ENCODE measurements at places on chromosomes 4 and X.

DNA sequence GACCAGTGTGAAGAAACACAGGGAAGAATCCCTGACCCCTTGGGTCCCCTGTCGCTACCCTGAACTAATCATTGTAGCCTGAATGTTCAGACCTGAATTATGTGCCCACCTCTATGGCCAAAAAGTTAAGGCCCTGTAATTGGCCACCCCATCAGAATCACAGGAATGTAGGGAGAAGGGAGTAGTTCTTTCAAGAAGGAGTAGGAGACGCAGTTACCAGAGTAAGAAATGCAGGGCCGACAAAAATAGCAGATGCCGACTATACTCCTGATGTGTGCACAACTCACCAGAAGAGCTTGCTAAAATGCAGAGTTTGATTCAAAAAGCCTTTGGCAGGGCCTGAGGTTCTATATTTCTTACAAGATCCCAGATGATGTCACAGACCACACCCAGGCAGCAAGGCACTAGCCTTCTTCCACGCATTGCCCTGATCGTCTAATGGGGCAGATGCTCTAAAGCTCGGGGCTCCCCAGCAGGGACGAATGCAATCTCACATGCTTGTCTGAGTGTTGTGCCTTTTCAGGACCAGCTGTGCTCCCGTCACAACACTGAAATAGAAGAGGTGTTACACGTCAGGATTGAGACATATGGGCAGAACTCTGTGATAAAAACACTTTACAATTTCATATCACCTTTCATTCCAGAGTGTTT, 161.0 kb upstream of the FAM241A start:
- no peak for DNase-seq

DNA sequence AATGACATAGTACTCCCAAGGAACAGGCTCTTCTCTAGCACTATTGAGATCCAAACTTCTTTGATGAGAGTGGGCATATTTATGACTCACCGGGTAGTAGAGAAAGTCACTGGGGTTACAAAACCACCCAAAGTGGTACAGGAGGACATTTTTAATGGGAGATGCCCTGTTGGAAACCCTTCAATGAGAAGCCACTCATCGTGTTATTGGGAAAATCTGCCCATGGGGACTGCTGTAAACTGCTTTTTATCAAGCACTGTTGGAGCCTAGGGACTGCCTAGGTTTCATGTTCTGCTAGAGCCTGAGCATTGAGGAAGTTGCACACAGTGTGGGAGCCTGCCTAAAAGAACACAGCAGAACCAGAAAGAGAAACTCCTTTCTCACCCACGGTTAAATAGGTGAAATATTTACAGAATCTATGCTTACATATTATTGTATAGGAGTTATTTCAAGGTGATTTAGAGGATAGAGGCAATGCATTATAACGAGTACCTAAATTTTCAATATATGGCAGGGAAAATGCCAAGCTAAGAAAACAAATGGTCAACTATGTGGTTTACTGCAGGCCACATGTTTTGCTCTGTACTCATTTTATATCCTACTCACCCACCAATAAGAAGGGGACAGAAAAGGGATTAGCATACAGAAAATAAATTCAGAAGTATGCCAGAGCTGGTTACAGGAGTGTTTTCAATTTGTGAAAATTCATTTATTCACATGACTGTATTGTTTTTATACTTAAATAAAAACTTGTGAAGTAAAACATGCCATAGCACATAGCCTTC, 559.1 kb downstream of the FSTL5 start:
- no peak for DNase-seq

GRCh38 chr4:56282004-56282403, 105.3 kb downstream of the AASDH start:
- no peak for DNase-seq

DNA sequence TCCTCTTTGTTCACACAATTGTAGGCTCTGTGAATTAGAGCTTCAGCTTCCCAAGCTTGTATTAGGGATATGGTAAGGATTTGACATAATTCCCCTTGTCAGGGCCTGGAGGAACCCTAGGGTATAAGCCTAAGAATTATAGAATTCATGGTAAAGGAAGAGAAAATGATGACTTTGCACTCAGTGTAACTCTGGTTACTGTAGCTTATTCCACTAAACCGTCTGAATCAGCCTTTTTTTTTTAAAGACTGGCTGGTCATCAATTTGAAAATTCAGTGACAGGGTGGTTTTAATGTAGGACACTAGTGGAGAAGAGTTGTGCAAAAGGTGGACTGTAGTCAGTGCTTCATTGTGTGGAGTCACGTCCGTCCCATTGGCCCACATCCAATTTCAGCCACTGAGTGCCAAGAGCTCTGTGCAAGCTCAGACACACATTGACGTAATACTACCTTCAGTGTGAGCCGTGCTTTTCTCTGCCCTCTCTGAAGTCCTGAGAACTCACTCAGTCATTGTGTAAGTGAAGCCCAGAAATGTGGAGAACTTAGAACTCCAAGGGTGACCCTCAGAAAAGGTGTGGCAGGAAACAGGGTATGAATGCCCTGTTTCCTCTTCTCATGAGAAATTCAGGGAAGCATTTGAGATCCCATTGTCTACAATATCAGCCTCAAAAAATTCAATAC, 449.8 kb downstream of the C4orf33 start:
- no peak for DNase-seq

DNA sequence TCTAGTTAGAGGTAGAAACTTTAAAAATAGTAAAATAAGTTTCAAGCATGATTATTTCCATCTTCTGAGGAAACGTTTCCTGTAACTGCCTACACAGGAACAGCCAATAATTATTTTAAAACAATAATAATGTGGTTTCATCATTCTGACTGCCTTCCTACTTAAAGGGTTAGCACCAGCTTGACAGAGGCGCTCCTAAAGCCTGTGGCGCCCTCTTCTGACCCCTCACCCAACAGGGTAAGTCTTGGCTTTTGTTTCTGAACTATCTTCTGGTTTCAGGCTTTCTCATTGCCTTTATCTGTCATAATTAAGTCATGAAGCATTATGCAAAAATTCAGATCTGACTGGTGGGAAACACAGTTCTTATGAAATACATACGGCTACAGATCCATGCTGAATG, 96.7 kb downstream of the ITM2A start:
- no peak for DNase-seq

DNA sequence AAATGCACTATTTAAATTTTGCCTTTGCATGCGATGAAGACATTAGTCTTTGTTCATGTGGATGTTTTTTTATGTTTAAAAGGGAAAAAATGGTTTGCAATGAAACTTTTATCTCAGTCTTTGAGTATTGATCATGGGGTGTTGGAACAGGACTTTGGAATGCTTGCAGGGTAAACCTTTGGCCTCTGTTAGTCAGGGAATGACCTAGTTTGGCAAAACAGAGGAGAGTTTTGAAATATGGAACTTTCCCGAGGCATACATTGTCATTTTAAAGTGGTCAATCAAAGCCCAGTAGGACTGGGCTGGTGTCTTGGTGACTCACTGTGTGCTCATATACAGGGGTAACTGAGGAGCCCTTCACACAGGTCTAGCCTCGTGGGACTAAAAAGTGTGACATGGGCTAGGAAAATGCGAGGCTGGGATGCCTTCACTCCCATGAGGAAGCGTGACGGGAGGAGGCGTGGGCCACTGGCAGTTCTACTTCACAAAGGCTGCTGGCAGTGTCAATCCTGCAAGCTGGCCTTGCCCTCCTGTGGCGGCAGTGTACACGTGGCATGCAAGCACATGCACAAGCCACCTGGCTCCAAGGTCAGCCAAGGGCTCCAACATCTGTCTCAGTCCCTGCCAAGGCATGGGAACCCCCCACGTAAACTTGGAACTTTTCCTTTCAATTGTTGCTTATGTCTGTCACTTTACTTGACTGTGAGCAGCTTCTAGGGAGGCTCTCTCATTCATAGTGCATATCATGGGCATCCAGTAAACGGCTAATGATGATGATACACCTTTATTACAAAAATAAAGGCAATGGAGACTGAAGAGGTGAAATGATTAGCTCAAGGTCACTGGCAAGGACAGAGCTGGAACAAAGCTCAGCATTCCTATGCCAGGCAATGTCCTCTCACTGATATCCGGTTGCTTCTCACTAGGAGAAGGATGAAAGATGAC, 5.2 kb upstream of the F11 start:
- no peak for DNase-seq

- no peak for DNase-seq
These were observed 62.8 kb upstream of the NEIL3 start for GRCh38 chr4:177246641-177247584.

- DNase-seq: no peak
These were observed 36.5 kb downstream of the TXLNG start for GRCh38 chrX:16822723-16823122.

GRCh38 chr4:82818664-82819662, 20.4 kb upstream of the SCD5 start:
- no peak for DNase-seq

DNA sequence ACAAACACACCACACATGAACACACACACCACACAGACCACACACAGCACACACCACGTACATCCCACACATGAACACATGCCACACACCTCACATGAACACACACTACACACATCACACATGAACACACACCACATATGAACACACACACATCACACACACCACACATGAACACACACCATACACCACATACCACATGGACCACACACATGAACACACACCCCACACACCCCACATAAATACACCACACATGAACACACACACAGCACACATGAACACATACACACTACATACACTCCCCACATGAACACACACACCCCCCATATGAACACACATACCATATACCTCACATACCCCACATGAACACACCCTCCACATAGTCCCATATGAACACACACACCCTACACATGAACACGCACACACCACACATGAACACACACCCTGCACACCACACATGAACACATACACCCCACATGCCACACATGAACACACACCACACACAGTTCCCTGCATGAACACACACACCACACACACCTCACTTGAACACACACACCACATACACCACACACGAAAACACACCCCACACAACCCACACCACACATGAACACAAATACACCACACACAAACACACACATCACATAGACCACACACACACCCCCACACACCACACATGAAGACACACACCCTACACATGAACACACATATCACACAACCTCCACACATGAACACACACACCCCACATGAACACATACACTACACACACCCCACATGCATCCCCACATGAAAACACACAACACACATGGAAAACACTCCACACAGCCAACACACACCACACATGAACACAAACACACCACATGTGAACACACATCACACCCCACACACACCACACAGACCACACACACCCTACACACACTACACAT, 18.3 kb downstream of the PNMA6E start:
- DNase-seq: no peak

DNA sequence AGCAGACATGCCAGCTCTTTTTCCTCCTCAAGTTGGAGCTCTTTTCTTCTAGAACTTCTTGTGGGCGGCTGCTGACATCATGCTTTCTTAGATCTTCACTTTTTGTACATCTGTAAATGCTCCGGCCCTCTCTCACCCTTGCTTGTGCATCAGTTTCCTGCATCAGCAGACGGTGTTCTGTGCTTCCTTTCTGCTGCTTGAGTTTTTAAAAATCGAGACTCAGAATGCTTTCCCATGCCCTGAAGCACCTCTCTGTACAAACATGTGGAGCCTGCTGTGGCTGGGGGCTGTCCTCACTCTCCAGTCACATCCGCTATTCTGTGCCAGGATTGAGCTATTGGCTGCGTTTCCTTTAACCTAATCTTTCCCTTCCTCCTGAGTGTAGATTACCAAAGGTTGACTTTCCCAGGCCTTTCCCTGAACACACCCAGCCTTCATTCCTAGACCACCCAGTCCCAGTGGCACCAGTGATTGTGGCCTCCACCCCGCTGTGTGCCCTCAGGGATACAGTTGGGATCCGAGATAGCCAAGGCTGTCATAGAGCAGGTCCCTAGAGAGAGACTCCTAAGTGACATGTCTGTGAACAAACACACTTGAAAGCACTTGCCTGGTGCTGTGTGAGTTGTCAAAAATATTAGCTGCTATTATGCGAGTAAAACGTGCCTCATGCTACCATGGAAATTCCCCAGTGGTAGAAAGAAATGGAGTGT, 41.9 kb downstream of the TNIP2 start:
- DNase-seq: no peak

DNA sequence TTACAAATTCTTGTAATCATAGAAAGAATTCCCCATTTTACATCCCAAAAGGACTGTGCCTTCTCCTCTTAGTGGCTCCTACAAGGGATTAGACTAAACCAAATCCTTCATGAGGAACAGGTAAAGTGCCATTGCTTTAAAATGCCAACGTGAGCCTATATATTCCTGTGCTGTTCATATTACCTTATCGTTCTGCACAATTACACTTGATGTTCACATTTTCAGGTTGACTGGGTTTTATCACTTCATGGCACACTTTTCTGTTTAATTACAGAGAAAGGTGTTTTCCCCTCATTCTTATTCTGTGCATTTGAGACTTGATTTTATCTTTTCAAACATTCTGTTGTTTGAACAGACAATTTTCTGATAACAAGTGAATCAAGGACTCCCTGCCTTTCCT, 645.6 kb upstream of the FTHL17 start:
- no peak for DNase-seq

GRCh38 chr4:31071508-31072486, 351.6 kb downstream of the PCDH7 start:
- DNase-seq: no peak

- DNase-seq: no peak
These were observed 936.2 kb upstream of the LCORL start for GRCh38 chr4:18957716-18958115.

GRCh38 chrX:39396358-39396995, 595.2 kb downstream of the MID1IP1 start:
- DNase-seq: no peak

DNA sequence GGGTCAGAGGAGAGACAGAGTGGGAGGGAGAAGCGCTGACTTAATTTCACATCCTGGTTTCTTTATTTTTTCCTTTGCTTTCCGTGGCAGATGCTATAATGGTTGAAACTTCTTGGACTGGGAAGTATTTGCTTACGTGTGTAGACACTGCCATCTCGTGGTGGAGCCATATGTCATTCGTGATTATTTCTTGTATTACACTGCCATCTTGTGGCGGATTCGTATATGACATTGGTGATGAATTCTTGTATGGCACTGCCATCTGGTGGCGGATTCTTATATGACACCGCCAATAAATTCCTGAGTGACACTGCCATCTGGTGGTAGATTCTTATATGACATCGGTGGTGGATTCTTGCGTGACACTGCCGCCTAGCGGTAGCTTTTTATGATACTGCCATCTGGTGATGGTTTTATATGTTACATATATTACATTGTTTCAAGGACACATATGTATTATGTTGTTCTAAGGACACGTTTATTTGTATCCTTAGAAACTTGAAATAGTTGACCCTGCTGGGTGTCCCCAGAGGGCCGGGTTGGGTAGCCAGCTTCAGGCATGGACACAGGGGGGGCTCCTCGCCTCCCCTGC, 37.3 kb upstream of the CLCN4 start:
- DNase-seq: no peak

DNA sequence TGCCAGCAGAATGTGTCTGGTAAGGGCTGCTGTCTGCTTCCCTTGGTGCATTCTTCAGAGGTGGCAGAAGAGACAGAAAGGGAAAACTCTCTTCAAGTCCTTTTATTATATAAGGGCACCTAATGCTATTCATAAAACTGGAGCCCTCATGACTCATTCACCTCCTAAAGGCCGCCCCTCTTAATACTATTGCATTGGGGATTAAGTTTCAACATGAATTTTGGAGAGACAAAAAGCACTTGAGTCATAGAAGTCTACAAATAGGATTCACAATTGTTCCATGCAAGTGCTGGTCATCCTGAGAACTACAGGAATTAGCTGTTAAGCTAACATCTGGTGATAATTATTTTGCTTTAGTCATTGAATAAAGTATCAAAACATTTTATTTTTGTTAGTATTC, 349.5 kb downstream of the HS3ST1 start:
- no peak for DNase-seq

All from anterior cingulate cortex (tissue), 58 donors.